HuH-7.5 (cell line): ENCODE measurements at places on chromosomes 1 and 21.

GRCh38 chr1:43691871-43692815, 15.2 kb upstream of the ST3GAL3 start:
- DNase-seq = no peak

DNA sequence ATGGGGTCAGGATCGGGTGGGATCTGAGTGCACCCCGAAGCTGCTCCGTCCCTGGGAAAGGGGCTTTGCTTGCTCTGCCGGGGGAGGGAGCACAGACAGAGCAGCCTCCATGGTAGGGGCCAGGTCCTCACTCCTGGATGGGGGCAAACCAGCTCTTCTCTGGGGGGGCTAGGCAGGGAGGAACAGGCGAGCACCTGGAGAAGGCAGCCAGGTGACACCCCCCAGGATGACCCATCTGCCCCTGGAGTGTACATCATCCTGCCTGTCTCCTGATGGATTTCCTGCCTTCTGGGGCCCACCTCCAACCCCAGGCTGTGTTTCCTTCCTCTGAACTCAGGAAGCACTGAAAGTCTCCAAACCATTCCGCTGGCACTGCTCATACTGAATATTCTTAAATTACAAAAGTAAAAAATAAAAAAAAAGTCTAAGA, 248.0 kb downstream of the RHOU start:
- no peak for DNase-seq

- no peak for DNase-seq
These were observed 342.5 kb downstream of the DISC1 start for GRCh38 chr1:231969076-231969475.

DNA sequence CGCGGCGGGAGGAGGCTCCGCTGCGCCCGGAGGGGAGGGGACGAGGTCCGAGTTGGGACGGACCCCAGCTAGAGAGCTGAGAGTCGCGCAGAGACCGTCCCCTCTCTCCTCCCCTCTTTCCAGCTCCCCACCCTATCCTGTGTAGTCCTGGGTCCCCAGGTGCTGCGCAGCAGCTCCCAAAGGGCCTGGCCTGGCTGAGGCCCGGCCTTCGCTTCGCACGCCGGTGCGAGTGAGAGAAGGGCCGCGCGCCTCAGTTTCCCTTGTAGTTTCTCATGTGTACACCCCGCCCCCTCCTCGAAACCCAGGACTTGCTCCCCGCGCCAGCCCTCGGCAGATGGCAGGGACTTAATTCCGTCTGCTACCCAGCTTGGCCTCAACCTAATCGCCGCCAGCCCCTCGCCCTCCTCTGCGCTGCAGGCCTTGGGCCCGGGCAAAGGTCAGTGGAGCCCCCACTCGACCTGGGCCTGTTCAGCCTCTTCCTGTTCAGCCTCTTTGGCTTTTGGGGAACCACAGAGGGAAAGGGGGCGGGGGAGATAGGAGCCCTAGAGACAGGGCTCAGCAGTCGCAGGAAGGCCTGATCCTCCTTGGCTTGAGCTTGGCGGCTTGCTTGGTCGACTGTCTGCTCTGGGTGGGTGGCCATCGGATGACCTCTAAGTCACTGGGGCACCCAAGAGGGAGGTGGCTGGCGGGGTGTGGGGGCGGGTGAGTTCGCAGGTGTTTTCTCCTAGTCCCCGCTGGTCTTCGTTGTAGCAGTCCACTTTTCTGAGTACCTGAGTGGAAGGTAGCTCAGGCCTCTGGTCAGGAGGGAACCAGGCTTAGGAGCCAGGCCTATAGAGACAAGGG, 1.0 kb downstream of the ZNF687 start:
- DNase-seq = peak; percentile 55

DNA sequence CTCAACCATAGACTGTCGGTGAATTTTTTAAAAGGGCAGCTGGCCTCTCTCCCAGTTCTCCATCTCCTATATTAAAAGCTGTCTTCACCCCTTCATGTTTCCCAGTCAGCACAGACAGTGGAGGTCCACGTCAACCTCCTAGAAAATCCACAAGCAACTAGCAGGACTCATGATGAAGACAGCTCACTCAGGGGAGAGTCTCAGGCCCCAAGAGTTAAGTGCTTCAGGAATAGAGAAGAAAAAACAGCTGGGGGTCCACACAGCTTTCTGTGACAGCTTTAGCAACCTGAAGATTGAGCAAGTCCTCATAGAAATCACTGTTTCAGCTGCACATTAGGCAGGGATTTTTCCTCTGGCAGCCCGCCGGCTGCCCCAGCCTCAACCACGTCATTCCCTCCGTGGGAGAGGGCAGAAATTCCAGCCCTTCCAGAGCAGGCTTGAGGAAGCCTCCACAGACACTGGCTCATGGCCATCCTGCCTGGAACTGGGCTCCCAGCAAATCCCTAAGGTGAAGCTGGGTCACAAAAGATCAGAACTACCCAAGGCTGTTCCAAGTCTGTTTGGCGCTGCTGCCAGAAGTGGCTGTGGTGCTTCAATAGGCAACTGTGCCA, 15.2 kb downstream of the GPR161 start:
- no peak for DNase-seq

GRCh38 chr1:229093609-229094336, 177.1 kb upstream of the RAB4A start:
- no peak for DNase-seq

DNA sequence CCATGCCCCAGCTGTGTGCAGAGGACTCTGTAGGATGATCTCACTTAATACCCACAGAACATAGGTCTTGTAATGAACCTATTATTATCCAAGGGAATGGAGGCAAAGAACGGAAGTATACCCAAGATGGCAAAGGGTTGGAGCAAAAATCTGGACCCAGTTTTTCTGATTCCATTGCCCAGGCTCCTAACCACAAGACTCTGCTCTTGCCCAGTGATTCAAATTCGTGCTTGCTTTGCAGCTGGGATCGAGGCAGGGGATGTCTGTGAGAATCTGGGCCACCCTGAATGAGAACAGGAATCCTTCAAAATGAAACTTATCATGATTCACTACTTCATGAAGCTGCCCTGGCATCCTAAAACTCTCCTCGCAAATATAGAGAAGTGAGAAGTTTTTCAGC, 97.5 kb upstream of the KCNJ6 start:
- no peak for DNase-seq

- no peak for DNase-seq
These were observed 7.9 kb downstream of the FGR start for GRCh38 chr1:27627061-27627460.

DNA sequence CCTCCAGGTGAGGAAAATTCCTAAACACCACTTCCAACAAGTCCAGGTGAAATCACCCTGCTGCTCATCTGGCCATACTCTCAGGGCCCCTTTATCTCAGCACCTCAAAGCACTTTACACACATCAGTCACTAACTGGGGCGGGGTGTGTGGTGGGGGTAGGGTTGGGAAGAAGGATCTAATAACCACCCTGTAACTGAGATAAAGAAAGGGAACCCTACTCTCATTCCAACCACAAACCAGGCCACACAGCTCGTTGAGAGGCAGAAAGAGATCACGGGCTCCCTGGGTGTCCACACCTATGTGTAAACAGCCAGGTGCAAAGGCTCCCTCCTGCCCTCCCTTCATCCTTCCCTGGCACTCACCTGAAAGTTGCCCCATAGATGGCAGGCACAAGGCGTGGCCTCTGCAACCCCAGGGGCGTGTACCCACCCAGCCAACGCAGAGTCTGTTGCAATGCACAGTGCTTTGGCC, 20.4 kb downstream of the GPR161 start:
- DNase-seq = no peak

- no peak for DNase-seq
These were observed 1.7 kb upstream of the NADK start for GRCh38 chr1:1779691-1780597.

- no peak for DNase-seq
These were observed 3.6 kb upstream of the NFIA start for GRCh38 chr1:61078618-61079295.

DNA sequence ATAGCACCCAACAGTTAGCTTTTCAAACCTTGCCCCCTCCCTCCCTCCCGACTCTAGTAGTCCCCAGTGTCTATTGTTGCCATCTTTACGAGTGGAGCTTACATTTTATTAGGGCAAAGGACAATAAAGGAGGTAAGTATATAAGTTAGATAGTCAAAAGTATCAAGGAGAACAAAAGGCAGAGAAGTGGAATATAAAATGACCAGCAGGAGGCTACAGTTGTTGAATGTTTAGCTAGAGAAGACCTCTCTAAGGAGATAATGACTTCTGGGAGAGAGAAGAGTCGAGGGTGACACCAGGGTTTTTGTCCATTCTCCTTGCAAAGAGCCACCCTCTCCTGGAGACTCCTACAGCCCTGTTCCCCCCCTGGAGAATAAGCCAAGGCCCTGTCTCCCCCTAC, 48.7 kb downstream of the SYT6 start:
- no peak for DNase-seq

DNA sequence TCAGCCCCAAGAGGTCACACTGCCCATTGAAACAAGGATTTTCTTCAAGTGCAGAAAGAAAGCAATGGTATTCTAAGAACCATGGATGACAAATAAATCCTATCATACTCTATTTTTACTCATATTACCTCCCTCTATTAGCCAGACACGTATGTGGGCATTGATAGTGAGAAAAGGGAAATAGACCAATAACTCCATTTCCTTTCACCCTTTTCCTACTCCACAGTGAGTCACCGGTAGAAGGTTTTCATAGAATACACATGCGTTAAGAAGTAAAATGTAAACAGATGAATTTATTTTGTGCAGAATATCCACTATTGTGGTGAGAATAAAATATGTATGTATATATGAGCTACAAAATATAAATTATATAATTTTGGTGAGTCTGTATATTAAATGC, 568.9 kb upstream of the ADGRL4 start:
- DNase-seq = no peak

DNA sequence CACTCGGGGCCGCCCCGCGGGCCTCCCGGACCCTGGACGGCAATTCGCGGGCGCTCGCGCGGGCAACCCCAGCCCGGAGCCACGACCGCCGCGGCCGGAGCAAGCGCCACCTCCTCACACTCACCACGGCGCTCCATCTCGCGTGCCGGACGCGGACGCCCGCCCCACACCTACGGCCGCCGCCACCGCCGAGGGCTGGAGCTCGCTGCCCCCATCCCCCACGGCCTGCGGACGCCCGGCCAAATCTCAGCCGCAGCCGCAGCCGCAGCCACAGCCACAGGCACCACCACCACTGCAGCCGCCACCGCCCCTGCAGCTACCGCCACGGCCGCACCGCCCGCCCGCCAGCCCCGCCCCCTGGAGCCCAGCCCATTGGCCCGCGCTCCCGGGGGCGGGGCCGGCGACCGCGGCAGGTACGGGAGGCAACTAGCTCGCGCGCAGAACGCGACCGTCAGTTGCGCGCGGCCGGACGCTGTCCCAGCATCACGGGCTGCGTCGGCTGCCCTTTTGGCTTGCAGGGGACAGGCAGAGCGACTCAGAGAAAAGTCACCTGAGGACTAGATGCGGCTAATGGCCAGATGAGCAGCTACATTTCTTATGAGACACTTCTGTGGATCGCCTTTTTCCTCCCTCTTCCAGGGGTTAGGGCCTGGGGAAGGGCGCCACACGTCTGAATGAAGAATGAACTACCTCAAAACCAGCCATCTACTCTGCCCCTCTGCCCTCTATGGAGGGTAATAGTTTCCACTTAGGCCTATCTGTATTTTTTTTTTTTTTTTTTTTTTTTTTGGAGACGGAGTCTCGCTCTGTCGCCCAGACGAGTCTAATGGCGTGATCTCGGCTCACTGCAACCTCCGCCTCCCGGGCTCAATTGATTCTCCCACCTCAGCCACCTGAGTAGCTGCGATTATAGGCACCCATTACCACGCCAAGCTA, at the start of gene ARHGAP29:
Gene ARHGAP29, minus strand, starts transcription at position 294 of the 936 bp plus-strand sequence. CDS start 5,973 bp downstream, outside the sequence.
- peak; percentile 55 for DNase-seq

GRCh38 chr1:58206749-58207148, 339.8 kb downstream of the OMA1 start:
- DNase-seq = no peak
